ACHN (cell line): ENCODE measurements at places on chromosomes 5 and 9.
A peak's percentile ranks its signal among the peaks of the same experiment; 100 is the strongest.

DNA sequence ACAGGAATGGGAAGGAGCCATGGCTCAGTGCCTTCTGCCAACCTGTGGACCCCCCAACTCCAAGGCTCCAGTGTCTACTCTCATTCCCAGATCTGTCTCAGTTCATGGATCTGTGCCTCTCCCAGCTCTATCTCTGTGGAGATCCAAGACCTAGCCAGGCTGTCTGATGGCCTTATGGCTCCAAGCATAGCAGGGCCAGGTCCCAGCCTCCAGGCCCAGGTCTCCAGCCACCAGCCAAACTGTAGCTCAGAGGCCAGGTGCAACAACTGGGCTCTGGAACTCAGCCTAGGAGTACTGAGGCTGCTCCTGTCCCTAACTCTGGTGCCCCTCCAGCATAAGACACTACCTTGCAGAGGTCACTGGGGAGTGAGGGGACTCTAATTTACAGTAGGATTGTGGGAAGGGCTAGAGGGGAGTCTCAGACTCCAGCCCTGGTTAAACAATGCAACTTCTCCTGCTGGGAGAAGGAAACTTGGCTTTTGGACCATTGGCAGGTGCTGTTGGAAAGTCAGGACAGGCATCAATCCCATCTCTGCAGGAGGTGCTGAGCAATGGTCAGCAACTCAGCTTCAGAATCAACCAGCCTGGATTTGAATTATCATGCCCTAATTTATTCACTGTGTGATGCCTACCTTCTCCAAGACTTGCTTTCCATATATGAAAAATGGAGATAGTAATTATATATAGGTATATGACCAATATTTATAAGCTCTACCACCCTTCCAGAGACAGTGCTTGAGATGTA, 63.0 kb downstream of the PCDH1 start:
- no peak for DNase-seq

GRCh38 chr5:149435015-149435376, 55.9 kb upstream of the IL17B start:
- no peak for DNase-seq

GRCh38 chr5:53071738-53072137, 37.8 kb downstream of the MOCS2 start:
- DNase-seq = no peak

DNA sequence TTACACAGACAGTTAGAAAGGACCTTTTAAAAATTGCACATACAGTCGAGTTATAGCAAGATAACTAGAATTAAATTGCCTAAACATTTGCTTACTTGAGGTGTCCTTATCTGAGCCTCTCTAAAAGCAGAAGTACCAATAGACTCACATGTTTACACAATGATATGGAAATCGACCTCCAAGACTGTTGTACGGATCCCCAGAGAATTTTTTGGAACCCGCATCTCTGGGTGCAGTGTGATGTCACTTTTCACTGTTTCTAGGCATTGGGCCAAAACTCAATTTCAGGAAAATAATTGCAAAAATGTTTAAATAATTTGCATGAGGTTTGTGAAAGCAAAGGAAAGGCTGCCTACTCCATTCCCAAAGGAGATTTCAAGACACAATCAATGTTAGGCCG, 63.1 kb upstream of the ATG10 start:
- DNase-seq = no peak

DNA sequence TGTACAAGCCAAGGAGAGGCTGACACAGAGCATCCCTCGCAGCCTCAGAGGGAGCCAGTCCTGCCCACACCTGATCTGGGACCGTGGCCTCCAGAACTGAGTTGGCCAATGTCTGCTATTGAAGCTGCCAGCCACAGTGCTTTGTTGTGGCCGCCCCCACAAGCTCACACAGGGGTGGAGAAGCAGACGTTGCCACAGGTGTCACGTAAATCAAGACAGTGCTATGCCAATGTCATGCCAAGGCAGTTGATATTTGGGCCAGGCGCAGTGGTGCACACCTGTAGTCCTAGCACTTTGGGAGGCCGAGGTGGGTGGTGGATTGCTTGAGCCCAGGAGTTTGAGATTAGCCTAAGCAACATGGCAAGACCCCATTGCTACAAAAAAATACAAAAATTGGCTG, 17.3 kb upstream of the TERT start:
- no peak for DNase-seq

GRCh38 chr9:110175275-110175968, 32.5 kb downstream of the C9orf152 start:
- DNase-seq = no peak

DNA sequence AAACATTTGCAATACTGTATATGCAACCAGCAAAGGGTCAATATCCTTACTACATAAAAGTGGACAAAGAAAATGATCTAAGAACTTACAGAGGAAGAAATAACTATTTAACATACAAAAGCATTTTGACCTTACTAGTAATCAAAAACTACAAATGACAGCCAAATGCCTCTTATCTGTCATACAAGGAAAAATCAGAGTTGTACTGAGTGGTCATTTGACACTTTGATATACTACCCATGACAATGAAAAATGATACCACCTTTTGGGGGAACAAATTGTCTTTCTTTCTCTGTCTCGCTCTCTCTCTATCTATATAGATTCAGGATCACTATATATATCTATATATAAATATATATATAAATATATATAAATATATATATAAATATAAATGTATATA, 50.4 kb upstream of the ZSWIM6 start:
- DNase-seq = no peak

GRCh38 chr9:21429191-21429590, 11.0 kb upstream of the IFNA1 start:
- no peak for DNase-seq

GRCh38 chr9:128325629-128326028, 3.0 kb downstream of the COQ4 start:
- no peak for DNase-seq

DNA sequence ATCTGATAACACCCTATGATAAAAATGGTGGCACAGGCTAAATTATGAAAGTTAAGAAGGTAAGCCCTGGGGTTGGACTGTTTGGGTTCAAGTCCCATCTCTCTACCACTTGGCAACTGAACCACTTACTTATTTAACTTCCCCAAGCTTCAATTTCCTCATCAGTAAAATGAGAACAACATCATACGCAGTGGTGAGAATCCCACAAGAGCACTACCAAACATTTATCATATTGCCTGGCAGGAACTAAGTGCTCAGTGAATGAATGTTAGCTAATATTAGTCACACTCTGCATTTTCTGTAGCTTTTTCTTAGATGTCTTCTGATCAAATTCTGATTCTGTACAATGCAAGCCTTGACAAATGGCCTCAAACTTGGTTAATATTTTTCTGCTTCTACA, 306.7 kb downstream of the EBF1 start:
- no peak for DNase-seq

GRCh38 chr5:90311401-90311800, 98.2 kb downstream of the CETN3 start:
- DNase-seq = no peak

DNA sequence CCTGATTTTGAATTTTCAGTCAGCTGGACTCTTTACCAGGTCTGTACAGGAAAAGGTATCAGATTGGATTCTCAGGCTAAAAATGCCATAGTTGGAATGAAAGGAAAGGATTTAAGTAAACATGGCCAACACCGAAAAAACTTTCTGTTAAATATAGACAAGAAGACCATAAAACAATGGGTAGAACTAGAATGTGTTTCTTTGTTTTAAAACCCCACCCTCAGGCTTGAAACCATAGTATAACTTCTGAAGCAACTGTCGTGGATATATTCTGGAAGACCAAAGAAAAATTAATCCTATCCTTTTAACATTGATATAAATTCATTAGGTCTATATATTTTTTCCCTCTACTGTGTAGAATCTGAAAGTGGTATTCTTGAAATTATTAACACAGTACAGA, 118.6 kb upstream of the HAPLN1 start:
- no peak for DNase-seq

DNA sequence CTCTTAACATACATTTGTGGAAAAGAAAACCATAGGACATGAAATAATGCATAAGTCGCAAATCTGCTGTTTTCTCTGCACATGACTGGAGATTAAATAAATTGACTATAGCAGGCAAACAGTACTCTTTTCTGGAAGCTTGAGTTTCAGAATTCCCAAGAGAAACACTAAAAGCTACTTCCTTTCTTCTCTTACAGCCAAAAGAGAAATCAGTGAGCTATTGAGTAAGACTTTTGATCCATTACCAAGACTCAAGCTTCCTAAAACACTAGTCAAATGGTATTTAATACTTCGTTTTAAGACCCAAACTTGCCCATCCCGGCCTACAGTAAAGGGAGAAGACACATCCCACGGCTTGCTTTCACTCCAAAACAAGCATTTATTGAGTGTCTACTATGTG, 335.8 kb upstream of the PUM3 start:
- no peak for DNase-seq

DNA sequence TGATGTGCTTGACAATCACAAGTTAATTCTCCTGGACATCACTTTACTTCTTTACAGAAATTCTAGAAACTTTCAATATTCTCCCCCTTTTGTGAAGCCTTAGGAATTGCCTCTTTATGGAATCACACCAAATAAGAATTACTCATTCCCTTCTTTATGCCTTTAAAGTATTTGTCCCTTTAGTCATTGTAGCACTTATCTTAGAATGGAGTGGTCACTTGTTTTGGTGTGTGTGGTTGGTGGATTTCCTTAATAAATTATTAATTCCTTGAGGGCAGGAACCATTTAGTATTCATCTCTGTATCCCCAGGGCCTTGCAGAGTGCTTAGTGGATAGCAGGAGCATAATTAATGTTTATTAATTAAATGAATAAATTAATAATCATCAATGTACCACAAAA, 307.0 kb downstream of the ARRDC3 start:
- DNase-seq = peak; percentile 46

- DNase-seq = no peak
Measured at GRCh38 chr9:29129763-29130162, 1556.5 kb upstream of the C9orf72 start.

DNA sequence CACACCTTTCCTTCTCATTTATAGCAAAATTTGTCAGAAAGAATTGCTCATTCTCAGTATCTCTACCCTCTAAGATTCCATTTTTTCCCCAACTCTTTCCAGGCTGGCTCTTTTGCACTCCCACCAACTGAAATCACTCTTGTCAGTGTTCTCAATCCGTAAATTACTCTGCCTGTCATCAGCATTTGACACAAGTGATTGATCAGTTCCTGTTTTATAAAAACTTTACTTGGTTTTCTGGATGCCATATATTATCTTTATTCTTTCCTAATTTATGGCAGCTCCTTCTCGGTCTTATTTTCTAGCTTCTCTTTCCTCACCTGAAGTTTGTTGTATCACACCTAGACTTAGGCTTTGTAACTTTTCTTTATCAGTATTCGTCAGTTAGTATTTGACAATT, 16.4 kb downstream of the DENND4C start:
- DNase-seq = no peak

- peak; percentile 50 for DNase-seq
Measured at GRCh38 chr5:112338681-112339337, 80.3 kb downstream of the EPB41L4A start.

DNA sequence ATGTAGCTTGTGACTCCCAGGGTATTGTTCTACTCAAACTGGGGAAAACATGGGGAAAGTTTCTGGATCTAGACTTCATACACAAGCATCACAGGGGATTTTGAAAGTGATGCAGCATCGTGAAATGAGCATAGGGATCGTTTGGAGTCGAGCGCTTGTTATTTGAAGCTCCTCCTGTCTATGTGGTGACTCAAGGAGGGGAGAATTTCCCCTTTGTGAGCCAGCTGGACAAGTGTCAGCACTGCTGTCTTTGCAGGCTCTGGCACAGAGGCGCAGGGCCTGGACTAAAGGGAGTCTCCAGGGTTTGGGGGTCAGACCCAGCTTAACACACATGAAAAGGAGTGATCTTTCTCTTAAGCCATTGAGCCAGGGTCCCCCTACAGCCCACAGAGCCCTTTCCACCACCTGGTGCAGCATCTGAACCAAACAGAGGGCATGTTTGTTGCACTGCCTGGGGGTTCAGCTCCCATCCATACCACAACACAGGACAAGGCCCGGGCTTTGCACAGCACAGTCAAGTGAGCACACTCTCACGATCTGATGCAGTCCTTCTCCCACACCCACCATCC, 51.0 kb downstream of the IRF1 start:
- DNase-seq = no peak

DNA sequence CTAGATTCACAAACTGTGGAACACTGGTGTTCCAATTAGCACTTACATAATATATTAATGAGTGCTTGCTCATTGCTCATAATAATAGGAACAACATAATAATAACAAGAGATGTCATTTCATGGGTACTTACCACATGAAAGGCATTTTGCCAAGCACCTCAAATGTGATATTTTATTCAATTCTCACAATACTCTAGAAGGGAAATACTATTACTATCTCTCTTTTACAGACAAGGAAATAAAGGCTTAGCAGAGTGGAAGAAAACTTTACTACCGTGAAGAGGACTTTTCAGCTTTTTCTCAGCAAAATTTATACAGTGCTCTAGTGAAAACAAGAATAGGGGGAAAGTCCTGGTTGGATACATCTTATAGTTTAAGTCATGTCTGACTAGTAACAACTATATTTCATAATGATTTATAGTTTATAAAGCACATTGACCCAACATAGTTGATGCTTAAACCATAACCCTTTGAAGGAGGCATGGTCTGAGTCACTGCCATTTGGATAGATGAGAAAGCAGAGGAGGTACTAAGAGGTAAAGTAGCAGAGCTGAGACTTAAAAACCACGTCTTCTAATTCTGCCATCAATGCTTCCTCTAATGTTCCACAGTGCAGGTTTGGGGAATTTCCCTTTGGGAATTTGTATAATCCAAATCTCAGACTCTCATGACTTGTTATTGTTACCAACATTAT, 124.7 kb downstream of the CEP120 start:
- no peak for DNase-seq

- no peak for DNase-seq
Measured at GRCh38 chr5:93572101-93572607, 8.9 kb downstream of the NR2F1-AS1 start.

GRCh38 chr5:37842048-37842447, 2.2 kb upstream of the GDNF start:
- DNase-seq = no peak

DNA sequence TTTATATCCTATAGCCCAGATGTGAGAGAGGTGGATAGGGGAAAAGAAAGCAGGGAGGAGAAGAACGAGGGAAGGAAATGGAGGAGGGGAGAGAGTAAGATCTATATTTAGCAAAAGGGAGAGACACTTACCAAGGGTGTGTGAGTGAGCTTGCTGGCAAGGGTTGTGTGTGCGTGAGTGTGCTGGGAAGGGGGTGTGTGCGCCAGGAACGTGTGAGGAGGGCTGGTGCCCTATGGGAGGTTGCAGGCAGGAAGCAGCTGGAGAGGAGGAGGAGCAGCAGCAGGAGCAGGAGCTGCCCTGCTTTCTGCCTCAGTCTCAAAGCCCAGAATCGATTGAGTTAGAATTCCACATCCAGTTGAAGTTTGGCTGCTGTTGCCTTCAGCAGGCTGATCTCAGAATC, 148.3 kb upstream of the RUSC2 start:
- DNase-seq = no peak

GRCh38 chr5:127612441-127613141, 36.3 kb upstream of the CTXN3 start:
- DNase-seq = no peak
